Activated T-helper 1 cell treated with Interleukin-2 at 50 U/mL for 16 hours (primary cell): ENCODE measurements at places on chromosomes 5 and 9.

DNA sequence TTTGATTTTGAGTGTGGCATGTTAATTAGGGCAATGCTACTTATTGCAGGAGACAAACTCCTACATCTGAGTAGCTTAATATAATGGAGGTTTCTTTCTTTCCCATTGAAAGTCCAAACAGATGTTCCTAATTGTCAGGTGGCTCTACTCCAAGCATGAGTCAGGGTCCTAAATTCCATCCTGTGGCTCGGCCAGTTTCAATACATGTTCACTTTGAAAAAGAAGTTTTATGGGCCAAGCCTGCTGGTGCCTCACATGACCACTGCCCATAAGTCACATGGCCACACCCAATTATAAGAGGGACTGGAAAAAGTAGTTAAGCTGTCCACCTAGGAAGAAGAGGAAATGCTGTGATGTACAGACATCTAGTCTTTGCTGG is 170.4 kb downstream of the ARRDC3 start:
- no peak for DNase-seq

- DNase-seq, result no peak
Observed at GRCh38 chr5:11143456-11144267, 382.6 kb upstream of the DAP start.

DNA sequence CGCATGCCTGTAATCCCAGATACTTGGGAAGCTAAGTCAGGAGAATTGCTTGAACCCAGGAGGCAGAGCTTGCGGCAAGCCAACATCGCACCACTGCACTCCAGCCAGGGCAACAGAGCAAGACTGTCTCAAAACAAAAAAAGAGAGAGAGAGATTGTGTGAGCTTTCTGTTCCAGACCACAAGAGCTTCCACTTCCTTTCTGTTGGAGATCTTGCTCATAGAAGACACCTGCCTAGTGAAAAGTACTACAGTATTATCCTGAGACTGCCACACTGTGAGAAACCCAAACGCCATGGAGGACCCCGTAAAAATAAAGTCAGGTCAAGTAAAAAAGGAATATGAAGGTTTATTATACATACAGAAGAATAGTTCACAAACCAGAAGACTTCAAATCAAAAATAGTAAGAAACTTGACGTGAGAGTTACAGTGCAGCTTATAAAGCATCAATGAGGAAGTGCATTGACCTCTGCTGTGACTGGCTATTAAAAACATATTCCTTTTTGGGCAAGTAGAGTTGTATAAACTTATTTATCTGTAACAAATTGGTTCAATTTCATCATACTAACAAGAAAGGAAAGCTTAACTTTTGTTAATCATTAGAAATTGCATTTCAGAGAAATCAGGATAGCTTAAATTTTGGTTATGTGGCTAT is 4.3 kb upstream of the EMB start:
- no peak for DNase-seq

- no peak for DNase-seq
Observed at GRCh38 chr5:133456933-133457402, 155.4 kb downstream of the FSTL4 start.

DNA sequence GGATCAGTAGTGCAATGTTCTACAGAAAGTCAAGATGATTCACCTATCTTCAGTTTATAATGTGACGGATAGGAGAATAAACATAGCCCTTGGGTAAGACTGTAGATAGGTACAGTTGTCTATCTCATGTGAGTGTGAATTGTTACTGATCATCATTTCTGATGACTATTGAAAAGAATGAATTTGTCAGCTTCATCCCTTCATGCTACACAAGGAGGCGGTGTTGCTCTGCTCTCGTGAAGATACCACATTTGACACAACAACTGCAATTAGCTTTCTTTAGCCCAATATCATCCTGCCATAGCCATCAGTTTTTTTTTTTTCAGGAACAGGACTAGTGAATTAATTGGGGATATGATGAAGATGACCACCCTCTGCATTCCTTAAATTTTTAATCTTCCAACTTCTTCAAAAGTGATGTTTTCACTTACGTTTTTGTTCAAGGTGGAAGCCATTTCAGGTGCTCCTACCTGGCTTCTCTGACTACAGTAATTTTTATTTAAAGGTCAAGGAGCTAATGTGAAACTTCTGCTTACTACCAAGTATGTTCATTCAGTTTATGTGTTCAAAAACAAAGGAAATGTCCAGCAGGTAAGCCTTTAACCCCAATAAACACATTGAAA is 152.9 kb upstream of the MOCS2 start:
- DNase-seq, result no peak

GRCh38 chr5:126527892-126528291 is 67.1 kb downstream of the ALDH7A1 start:
- DNase-seq, result no peak

DNA sequence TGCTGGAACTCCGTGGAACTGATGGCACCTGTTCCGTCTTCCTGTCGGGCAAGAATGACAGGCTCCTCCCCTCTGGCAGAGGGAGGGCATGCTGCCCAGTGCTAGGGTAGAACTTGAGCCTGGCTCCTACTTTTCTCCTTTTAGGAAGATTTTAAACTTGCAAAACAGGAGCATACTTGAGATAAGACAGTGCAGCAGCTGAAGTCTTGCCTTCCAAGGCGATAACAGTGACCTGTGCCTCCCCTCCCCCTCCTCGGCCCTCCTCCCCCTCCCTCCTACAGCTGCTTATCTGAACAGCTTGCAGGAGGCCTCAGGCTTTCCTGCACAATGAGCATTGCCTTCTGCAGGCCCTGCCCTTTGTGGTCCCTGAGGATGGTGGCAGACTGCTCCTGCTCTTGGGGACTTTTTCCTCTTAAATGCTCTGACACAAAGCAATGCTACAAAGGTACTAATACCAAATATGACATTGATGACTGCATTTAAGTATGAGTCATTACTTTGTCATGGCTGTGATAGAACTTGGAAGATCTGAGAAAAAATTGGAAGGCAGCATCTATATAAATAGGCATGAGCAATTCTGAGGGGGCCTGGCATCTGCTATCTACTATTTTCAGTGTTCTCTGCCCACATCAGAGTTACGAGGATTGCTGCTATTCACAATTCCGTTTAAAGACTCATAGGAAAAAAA is 2.0 kb downstream of the GADD45G start:
- no peak for DNase-seq

- DNase-seq, result no peak
Observed at GRCh38 chr5:8462565-8462964, 593.6 kb downstream of the MTRR start.

GRCh38 chr9:70835323-70835722 is 286.1 kb downstream of the TRPM3 start:
- DNase-seq, result no peak

DNA sequence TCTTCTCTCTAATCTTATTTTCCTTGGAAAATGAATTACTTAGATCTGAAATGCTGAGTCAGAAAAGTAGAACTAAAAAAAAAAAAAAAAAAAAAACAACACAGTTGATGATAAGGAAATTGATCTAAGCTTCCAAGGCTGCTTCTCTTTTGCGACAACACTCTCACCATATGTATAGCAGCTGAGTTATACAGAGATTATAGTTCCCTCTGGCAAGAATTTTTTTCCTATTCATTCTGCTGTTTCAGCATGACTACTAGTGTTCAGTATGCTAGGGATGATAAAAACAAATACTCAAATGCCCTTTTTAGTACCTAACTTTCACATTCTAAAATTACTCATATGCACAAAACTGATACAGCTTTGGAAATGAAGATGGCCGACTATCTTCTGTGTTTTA is 267.3 kb downstream of the MLLT3 start:
- no peak for DNase-seq

DNA sequence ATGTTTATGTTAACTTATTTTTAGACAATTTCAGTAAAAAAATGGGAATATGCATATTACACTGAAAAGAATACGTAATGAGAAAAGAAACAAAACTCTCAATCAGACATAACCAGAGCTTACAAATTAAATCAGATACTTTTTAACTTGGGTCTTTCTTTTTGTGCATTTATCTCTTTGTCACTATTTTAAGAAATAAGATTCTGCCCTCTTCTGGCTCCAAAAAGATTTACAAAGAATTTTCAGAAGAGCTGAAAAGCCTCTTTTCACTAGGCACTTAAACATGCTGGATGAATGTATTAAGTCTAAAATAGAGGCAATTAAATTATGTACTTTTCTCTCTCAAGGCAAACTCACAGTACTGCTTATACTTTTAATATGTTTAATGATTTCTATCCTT is 55.5 kb downstream of the CEP120 start:
- DNase-seq, result no peak

- DNase-seq, result no peak
Observed at GRCh38 chr9:16003785-16004184, 450.9 kb downstream of the CCDC171 start.

- no peak for DNase-seq
Observed at GRCh38 chr5:150781706-150782614, 3.4 kb downstream of the SMIM3 start.

- no peak for DNase-seq
Observed at GRCh38 chr5:43106290-43106638, 14.4 kb upstream of the ZNF131 start.

GRCh38 chr5:50726475-50727148 is 60.2 kb downstream of the PARP8 start:
- no peak for DNase-seq

DNA sequence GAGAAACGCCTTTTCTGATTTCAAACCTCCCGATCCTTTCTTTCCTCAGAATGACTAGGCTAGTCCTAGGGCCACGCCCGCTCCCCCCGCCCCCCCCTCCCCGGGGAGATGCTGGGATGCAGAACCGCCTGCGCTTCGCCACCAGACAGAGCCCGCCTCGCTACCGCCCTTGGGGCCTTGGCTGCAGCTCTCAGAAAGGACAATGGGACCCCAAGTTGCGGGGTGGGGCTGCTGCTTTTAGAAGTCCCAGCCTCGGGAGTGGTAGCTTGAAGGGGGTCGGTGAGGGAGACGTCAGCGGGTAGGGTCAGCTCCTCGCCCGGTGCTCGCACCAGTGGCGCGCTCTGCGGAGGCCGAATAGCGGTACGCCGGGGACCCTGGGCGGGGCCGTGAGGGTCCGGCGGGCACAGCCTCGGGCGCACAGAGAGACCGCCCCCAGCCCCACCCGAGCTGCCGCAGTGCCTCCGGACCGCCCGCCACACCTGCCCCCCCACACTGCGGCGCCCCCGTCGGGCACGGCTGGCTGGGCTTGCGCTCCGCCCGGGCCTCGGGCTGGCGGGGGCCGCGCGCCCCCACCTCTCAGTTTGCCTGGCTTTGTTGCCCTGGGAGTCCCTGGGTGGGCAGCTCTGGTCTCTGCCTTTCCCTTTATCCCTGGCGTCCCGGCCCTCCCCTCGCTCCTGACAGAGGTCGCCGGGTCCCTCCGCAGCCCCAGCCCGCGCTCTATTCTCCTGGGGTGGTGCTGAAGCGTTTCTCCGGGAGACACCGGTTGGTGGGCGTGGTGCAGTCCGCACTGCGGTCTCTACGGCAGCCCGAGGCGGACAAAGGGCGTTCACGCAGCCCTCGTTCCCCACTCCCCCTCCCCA is 1.2 kb downstream of the MAP1B start:
- no peak for DNase-seq

DNA sequence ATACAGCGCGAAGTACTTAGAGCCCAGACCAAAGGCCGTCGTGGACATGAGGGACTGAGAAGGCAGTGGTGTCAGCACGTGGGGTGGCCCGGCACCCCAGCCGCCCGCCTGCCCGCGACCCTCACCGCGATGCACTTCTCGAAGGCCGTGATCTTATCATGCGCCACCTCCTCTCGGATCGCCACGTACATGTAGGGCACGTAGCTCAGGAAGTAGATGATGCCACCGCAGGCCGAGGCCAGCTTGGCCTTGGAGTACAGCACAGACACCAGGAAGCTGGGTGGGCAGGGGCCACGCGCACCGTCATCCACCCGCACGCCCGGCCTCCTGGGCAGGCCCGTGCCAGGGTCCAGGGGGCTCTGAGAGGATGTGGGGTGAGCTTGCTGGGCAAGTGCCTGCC is 11.0 kb downstream of the ABCA2 start:
- no peak for DNase-seq

DNA sequence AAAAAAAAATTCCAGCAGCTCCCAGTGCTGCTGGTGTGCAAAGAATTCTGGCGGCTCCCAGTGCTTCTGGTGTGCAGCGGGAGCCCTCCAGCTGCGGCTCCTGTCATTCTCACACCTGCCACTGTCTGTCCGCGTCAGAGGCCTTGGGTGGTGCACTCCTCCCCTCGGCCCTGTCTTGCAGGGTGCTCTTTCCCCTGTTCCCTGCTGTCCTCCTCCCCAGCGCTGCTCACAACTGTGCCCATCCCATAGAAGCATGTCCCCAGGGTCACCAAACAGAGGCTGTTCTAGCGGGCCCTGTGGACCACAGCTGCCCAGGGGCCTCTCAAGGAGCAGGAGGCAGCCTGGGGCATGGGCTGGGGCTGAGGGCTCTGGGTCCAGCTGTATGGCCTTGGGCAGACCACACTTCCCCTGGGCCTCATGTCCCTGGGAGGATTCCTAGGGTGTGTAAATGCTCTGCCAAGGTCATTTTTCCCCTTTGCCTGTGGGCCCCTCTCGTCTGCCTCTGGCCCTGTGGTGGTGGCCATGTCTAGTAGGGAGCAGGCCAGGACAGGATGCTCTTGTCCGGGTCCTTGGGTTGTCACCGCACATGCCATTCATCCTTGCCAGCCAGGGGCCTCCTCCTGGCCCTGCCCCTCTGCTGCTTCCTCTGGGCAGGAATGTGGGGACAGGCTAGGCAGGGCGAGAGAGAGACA is 68.2 kb downstream of the PHF2 start:
- no peak for DNase-seq

- no peak for DNase-seq
Observed at GRCh38 chr9:134004881-134005280, 12.8 kb upstream of the VAV2 start.

- no peak for DNase-seq
Observed at GRCh38 chr9:115923903-115924668, 229.5 kb upstream of the PAPPA start.

DNA sequence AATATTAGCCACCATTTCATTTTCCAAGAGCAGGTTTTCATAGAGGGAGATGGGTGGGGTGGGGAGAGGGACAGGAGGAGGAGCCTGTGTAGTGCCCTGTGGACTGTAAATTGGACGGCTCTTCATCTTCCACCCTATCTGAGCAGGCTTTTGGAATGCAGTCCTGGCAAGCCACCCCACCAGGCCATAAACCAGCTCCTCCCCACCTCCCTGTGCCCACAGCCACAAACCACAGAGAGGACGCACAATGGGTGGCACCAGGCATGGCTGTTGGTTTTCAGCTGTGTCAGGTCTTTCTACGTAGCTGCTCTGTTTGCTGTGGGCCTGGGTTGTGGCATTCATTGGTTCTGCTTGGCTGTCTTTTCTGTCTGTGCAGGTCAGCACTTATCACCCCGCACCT is 58.0 kb downstream of the PLAC8L1 start:
- no peak for DNase-seq

DNA sequence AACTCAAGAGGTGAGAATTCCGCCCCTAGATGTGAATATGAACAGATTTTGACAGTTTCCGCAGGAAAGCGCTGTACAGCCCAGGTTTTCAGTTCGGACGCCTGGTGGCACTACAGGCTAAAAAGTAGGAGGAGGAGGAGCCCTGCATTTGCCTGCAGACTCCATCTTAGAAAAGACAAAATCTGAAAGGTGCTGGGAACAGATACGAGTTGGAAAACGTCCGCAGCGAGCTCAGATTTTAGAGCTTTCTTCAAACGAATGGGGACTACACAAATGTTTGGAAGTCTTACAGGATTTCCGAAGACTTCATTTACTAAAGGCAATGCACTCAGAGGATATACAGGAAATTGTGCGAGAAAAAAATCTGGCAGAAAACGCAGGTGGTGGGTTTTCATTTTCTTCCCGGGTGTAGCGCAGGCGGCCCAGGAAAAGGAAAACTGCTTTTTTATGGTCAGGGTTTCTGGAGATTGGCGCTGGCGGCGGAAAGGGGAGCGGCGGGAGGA is 9.9 kb upstream of the PCDHB2 start:
- DNase-seq, result peak; percentile 15
